Hematopoietic multipotent progenitor cell treated with erythropoietin and hydrocortisone succinate and interleukin-3 and kit ligand, for 8 days (in vitro differentiated cells): ENCODE measurements at places on chromosomes 16 and 17.

GRCh38 chr16:2297506-2297860 is 29.6 kb upstream of the RNPS1 start:
- no peak for DNase-seq

DNA sequence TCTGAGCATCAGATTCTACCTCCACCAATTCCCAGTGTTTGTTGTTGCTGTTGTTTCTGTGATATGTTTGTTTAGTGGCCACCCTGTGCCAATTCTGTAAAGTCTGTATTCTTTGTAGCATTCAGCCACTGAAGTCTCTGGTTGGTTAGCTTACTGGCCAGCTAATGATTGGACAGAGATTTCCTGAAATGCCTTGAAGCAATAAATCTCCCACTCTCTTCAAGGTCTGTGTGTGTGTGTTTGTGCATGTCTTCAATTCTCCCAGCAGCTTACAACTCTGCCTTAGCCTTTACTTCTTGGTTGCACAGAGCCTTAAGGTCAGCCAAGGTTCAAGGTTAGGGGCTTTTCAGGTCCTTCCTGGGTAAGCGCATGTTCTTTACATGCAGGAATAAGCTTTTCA is 38.2 kb downstream of the PRPSAP2 start:
- no peak for DNase-seq

DNA sequence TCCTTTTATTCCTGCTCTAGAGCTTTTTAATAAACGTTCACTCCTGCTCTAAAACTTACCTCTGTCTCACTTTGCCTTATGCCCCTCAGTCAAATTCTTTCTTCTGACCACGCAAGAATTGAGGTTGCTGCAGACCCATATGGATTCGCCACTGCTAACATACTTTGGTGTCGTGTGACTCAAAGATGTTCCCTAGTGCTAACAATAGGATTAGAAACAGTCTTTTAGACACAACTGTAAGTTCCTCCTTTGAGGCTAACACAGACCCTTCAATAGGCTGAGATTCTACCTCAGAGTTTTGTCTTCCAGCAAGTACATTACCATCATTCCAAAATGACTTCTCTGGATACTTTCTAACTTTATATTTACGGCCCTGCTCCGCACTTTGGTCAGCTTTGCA is 149.5 kb upstream of the COX10 start:
- DNase-seq: no peak

GRCh38 chr17:3030096-3030495 is 33.3 kb downstream of the OR1D5 start:
- no peak for DNase-seq

GRCh38 chr17:67456103-67456502 is 79.0 kb downstream of the PITPNC1 start:
- DNase-seq: no peak

GRCh38 chr16:67100569-67101310 is 9.0 kb upstream of the PHAF1 start:
- peak; percentile 55 for DNase-seq

- no peak for DNase-seq
Measured at GRCh38 chr16:66278604-66279262, 87.8 kb upstream of the CDH5 start.

- peak; percentile 23 for DNase-seq
Measured at GRCh38 chr17:51365090-51365489, 104.7 kb downstream of the UTP18 start.
